NCI-H510A (cell line): ENCODE measurements at places on chromosomes 7 and 10.

- DNase-seq = no peak
Observed at GRCh38 chr7:6384327-6384726, 63.4 kb downstream of the DAGLB start.

GRCh38 chr10:80526218-80526617, 11.5 kb upstream of the SH2D4B start:
- no peak for DNase-seq

DNA sequence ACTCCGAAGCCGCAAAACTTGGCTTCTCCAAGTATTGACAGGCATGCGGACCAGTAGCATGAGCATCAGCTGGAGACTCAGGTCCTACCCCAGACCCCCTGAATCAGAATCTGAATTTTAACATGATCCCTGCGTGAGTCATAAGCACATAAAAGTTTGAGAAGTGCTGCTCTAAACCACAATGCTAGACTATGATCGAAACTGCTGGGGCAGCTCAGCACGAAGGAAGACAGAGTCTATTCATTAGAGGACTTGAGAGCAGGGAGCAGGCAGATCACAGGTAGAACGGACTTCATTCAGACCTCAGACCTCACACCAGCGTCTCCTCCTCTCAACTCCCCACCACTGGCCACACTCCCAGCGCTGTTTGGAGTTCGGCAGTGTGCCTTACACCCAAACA, 16.9 kb downstream of the CAMK2G start:
- DNase-seq = no peak

DNA sequence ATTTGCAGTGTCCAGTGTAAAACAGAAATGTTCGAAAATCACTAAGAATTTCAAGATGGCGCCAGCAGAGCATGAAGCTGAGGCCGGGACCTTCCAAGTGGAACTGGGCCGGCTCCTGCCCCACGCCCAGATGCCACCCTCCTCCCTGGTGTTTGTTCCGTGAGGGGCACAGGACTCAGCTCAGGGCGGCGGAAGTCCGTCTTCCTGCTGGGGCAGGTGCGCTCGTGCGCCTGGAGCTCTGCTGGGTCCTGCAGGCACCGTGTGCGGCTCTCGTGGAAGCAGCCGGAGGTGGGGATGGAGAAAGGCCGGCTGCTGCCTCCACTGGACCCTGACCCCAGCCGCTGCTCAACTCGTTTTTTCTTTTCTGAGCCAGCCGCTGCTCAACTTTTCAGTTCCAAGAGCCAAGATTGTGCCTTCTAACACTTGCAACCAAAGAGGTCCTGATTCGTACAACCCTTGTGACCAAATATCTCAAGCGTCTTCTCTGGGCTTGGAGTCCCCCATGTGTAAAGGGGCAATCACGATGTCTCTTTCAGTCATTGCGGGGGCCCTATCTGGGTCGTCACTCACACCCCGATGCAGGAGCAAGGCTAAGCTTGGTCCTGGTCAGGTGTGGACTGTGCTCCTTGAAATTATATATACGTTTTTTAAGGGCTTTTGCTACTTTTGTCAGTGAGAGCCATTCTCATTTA, 334.4 kb downstream of the ADARB2 start:
- DNase-seq = no peak

GRCh38 chr10:516764-517163, 172.7 kb downstream of the DIP2C start:
- no peak for DNase-seq
